Hepatic stellate cell (primary cell): ENCODE measurements at places on chromosomes 6 and 20.

DNA sequence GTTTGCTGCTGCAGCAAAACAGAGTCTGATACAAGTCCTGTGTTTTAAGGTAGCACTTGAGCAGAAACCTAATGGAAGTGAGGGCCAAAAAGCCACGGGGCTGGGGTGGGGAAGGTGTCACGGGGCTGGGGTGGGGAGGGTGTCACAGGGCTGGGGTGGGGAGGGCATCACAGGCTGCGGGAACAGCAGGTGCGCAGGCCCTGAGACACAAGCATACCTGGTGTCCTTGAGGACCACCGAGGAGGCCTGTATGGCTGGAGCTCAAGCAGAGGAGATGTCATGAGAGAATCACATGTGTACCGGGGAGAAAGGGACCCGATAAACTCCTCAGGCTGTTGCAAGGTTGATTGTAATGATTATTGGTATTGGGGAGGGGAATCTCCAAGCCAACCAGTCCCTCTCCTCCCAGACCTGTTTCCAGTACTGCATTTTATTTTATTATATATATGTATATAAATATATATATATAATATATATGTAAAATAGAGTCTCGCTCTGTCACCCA lies 13.6 kb upstream of the SPO11 start:
- no peak for DNase-seq

DNA sequence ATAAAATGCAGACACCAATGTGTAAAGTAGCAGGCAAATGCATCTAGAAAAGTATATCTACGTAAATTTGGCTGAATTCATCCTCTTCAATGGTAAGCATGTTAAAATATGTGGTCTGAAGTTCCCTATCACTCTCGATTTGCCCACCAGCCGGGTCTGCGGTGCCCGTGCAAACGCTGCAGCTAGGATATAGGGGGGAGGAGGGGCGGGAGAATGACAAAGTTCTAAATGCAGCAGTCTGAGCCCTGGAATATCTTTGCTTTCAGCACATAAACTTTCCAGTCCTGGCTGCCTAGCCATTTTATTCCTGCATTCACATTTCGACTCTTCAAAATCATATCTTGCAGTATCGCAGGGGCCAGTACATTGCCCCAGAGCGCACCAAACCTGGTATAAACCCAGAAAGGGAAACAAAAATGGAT lies 708 bp downstream of the NRN1 start:
- no peak for DNase-seq

GRCh38 chr20:14832630-14833029 lies 495.2 kb upstream of the FLRT3 start:
- no peak for DNase-seq

DNA sequence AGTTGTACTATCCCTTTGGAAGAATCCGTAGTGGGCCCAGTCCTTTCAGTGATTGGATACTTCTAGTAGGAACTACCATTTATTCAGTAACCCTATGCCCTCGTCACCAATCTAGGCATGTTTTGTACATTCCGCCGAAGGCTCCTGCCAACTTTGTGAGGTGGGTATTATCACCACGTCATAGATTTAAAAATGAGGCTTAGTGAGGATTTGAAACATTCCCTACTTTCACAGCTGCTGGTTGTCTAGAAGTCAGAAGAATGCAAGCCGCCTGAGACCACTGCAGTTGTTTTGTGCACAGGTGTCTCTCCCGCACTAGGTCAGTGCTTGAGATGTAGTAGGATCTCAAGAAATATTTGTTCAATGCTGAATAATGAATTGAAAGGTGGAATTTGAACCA lies 32.6 kb downstream of the ENPP1 start:
- no peak for DNase-seq

DNA sequence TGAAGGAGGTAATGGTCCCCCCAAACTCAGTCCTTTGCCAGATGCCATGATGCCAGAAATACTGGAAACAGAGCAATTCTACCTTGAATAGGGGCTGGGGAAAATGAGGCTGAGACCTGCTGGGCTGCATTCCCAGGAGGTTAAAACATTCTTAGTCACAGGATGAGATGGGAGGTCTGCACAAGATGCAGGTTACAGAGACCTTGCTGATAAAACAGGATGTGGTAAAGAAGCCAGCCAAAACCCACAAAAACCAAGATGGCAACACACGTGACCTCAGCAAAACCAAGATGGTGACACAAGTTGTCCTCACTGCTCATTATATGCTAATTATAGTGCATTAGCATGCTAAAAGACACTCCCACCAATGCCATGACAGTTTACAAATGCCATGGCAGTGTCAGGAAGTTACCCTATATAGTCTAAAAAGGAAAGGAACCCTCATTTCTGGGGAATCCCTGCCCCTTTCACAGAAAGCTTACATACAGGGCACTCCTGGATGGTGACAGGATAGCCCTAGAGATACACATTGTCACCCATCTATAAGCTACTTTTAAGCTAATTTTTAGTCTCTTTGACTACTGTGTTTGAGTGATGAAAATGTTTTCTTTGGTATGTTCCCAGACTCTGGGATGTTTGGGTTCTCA lies 979.7 kb downstream of the TBC1D32 start:
- DNase-seq = no peak

- DNase-seq = no peak
Observed at GRCh38 chr6:14272737-14273085, 155.1 kb downstream of the CD83 start.

- DNase-seq = no peak
Observed at GRCh38 chr6:33828764-33829731, 25.2 kb upstream of the MLN start.

DNA sequence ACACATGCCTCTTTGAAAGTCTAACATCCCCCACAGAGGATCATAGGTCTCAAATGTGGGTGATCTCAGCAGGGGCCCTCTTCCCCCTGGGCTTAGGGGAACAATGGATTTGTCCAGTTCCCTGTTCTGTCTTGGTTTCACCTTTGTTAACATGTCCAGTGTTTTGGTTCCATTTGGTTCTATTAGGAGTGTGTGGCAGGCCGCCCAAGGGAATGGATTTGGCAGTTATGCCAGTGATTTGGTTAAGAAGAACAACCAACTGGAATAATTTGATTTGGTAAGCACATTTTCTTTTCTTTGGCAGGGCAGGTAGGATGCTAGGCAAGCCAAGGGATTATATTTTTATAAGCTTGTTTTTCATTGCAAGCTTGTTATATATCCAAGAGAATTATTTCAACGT lies 28.5 kb upstream of the ENPP1 start:
- no peak for DNase-seq

DNA sequence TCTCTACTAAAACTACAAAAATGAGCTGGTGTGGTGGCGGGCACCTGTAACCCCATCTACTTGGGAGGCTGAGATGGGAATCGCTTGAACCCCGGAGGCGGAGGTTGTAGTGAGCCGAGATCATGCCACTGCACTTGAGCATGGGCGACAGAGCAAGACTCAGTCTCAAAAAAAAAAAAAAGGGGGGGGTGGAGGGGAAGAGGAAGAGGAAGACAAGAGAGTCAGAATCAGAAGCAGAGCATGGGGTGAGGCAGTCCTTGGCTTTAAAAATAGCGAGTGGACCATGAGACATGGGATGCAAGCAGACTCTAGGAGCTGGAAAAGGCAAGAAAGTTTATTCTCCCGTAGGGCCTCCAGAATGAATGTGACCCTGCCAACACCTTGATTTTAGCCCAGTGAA lies 3.9 kb upstream of the SLC9A8 start:
- no peak for DNase-seq

GRCh38 chr6:107421696-107422256 lies 37.6 kb downstream of the PDSS2 start:
- DNase-seq = no peak

GRCh38 chr6:33445119-33445603 lies 9.2 kb upstream of the ZBTB9 start:
- no peak for DNase-seq

GRCh38 chr6:148746363-148747144 lies at the start of gene UST:
Gene UST (plus strand): TSS chr6:148747030. CDS start chr6:148747431, 401 bp downstream.
- peak; percentile 86 for DNase-seq

- no peak for DNase-seq
Observed at GRCh38 chr20:25580711-25581110, 4.6 kb downstream of the NINL start.

DNA sequence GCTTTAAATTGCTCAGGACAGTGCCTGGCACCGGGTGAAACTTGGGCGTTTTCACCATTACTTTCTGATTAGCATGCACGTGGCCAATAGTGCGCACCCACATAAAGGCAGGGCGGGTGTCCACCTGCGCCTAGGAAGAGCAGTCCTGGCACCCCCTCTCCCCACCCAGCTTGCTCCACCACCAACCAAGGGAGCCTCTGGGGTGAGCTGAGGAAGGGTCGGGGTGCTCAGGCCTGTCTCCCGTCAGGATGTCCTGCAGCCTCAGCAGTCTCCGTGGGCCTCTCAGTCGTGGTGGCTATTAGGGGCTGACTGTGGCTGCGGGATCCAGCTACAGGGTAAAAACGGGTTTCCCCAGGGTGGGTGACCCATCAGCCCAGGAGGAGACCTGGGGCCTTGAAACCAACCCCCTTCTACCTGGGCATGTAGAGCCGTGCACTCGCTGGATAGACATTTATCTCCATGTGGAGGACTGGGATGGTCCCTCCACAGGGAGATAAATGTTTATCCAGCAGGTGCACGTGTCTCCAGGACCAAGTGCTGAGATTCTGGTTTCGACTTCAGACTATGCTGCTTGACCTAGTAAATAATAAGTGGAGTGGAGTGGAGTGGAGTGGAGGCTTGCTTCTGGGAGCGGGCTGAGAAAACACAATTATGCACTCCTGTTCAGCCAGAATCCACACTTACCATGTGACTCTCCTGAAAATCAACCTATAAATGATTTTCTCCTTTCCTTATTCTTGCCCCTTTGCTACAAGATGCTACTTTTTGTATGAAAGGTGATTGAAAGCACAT lies 91.1 kb downstream of the ZDHHC14 start:
- no peak for DNase-seq

- DNase-seq = peak; percentile 66
Observed at GRCh38 chr6:113530769-113531168, 326.4 kb upstream of the MARCKS start.

DNA sequence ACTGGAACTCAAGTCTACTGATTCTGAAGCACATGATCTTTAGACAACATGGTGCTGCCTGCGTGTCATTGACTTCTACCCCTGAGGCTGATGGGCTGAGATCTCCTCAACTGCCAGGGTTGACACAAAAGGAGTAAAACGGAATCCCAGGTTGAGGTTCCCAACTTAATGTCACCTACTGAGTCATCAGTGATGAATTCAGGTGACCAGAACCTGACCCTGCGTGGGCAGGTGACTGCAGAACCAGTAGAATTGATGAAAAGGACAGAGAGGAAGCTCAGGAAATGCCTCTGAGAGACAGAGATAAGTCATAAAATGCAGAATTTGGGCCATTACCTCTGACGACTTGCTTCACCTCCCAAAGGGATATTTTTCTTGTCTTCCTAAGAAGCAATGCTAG lies 7.7 kb upstream of the KIZ start:
- DNase-seq = no peak

DNA sequence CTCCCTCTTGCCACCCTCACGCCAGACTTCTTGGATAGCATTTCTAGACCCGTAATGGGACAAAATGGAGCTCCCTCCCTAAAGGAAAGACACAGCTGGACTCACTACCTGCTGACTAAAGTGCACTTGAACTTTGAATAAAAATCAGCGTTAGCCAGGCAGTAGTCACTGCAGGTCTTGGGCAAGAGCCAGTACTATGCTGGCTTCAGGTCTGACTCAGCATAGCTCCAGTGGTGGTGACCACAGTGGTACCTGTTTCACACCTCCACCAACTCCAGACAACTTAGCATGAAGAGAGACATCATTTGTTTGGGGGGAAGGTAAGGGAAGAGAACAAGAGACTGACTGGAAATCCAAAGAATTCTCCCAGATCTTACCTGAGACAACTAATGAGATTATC lies 906.8 kb downstream of the GRIK2 start:
- DNase-seq = no peak

- no peak for DNase-seq
Observed at GRCh38 chr6:157185986-157186385, 137.3 kb downstream of the TMEM242 start.

DNA sequence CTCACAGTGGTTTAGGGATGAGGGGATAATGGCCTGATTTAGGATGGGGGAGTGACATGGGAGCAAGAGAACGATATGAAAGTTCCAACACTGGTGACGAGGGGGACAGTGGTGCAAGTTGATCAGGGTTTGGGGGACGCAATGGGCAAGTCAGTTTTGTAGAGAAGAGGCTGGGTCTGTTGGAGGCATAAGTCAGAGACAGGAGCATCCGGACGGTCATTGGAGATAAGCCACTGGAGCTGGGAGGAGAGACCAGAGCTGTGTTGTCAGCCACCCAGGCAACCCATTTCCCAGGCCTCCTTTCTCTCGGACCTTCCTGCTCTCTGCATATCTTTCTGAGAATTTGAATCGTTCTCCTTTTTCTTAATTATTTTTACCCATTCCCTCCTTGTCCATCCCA lies 9.5 kb downstream of the DNPH1 start:
- no peak for DNase-seq

DNA sequence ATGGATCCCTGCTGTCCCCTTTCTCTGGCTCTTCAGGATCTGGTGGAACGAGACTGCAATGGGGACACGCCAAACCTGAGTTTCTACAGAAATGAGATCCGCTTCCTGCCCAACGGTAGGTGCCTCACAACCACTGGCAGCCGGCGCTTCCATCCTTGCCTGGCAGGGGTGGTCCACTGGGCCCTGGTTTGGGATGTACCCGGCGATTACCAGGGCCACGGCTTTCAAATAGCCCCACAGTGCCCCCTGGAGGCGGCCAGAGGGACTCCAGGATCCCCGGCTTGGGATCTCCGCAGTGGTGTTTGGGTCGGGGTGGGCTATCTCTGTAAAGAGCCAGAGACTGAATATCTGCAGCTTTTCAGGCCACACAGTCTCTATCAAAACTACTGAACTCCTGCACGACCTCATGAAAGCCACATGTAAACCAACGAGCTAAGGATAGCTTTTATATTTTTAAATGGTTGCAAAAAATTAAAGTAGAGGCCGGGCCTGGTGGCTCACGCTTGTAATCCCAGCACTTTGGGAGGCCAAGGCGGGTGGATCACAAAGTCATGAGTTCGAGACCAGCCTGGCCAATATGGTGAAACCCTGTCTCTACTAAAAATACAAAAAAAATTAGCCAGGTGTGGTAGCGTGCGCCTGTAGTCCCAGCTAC lies 3.7 kb downstream of the OGFR start:
- DNase-seq = peak; percentile 90

DNA sequence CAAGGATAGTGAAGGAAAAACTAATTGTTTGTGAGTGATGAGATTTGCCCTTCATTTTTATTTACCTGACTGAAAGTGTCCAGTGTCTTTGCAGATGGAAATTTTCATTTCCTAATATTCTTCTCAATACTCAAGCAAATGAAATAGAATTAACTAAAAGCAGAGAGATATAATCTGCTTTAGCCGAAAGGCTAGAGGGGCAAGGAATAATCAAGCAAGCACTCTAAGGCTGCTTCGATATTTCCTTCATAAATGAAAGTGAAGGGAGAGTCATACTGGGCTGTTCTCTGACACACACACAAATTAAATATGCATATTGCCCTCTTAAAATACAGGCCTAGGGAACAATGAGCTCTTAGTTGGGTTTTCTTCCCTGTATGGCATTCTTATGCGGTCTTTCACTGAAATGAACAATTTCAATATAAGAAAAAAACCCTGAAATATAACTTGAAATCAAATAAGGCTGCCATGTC lies 47.5 kb upstream of the POPDC3 start:
- no peak for DNase-seq
